Activated naive CD4-positive, alpha-beta T cell treated with anti-CD3 and anti-CD28 coated beads for 36 hours (primary cell): ENCODE measurements at places on chromosomes 6 and 20.

DNA sequence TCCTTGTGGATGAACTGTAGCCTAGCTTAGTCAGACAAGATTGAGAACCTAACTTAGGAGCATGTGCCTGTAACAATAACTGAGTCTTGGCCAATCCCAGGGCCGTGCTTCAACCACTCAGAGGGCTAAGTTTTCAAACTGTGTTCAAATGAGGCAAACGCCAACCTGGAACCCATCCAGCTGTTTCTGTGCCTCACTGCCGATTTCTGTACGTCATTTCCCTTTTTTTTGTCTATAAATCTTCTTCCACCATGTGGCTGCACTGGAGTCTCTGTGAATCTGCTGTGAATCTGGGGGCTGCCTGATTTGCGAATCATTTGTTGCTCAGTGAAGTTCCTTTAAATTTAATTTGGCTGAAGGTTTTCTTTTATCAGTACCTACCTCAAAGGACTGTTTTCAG lies 115.0 kb upstream of the CHD6 start:
- DNase-seq: no peak

DNA sequence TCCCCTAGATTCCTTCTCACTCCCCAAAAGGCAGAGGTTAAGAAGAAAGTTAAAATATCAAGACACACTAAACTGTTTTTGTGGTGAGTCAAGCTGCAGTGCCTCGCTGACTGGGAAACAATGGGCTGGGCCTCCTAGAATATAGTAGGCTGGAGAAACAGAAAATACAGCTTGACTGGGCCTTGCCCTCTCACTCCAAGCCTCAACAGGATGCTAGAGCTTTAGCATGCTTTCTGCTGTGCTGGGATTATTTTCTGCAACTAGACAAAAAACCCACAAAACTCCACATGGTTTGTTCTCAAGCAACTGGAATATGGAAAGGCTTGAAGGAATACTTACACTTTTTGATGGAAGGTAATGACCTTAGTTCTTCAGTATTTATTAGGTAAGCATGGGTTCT lies 27.9 kb downstream of the FOXO3 start:
- DNase-seq: peak; percentile 32

DNA sequence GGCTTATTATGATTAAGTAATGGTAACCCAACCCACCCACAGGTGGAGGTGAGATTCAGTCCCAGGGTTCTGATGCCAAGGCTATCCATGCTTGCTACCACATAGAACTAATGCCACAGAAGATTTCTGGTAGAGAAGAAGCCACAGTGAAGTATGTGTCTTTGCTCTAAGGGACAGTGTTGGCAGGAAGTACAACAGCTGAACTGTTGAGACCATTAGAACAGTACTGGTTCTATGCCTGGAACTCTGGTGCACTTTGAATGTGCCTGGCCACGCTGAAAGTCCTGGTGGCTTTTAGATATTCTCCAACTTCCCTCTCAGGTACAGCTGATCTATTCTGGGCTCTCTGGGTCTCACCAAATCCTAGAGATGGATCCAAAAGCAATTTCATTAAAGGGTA lies 7.8 kb downstream of the STX7 start:
- DNase-seq: no peak

GRCh38 chr6:19734061-19734460 lies 103.1 kb upstream of the ID4 start:
- DNase-seq: no peak

DNA sequence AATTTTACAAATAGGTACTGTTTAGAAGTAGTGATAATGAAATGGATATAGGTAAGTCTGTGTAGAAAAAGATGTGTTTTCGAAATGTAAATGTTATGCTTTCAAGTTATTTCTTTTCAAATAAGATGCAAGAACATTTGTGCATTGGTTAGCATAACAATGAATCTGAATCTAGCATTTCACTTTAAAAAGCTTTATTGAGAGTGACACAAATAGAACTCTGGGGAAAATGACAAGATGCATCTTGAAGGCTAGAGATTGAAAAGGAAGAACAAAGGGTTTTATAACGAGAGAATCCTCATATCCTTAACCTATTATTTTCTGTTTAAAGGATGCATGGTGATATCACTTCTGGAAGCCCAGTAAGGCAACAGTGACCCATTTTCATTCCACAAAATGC lies 639.9 kb upstream of the PTCHD4 start:
- no peak for DNase-seq

DNA sequence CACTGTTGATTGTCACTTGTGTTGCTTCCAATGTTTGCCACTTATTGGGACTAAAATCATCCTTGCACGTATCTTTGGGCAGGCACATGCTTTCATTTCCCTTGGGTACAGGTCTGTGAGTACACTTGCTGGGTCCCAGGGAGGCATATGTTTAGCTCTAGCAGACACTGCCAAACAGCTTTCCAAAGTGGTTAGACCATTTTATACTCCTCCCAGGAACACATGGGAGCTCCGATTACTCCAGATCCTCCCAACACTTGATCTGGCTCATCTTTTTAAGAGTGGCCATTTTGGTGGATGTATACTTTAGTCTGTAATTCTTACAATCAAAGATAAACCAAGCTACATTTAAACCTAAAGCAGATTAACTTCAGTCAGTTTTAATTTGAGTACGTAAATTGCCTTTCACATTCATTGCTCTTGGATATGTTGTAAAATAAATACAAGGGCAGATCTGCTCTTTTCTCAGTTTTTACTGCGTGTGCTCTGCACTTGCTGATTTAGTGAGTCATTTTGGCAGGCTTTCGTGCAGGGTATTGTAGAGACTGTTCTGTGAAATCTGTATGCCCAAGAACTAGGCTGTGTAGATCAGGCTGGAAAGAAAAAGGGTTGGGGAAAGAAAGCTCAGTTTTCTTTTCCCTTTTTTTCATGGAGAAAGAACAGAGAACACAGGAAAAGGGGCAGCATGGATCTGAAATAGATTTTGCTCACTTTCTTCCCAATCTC lies 19.5 kb downstream of the SLC22A1 start:
- no peak for DNase-seq

DNA sequence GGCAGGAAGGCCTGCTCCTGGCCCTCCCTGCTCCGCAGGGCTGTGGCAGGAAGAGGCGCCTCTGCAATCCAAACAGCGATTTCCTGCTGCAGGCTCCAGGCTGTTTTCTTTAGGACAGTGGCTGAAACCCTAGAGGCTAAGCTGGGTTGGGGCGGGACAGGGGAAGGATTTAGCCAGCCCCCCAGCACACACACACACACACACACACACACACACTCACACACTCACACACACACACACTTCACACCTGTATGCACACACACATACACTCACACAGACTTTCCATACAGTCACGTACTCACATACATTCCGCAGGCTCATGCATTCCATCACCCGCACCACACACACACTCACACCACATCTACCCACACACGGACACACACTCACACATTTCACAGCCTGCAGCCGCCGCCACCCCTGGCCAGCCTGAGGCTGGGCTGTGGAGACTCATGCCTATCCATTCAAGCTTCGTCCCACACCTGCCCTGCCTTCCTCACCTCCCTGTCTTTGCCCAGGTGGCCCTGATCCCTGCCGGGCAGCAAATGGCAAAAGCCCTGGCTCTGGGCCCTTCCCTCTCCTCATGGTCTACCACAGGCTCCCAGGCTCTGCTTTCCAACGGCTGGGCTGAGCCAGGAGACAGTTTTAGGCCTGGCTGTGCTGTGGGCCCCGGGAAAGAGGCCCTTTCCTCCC lies 17.9 kb downstream of the MDFI start:
- no peak for DNase-seq

DNA sequence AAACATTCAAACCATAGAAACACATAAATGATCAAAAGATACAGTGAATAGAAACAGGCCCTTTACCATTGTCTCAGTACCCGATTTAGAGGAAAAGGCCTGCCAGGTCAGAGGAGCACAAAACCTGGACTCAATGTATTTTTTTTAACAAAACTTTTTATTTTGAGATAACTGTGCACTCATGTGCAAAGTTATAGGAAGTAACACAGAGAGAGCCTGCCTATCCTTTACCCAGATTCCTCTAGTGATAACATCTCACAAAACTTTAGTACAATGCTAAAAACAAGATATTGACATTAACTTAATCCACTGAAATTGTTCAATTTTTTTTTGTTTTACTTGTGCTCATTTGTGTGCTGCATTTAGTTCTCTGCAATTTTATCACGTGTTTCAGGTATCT lies 36.8 kb upstream of the SAMD3 start:
- no peak for DNase-seq

DNA sequence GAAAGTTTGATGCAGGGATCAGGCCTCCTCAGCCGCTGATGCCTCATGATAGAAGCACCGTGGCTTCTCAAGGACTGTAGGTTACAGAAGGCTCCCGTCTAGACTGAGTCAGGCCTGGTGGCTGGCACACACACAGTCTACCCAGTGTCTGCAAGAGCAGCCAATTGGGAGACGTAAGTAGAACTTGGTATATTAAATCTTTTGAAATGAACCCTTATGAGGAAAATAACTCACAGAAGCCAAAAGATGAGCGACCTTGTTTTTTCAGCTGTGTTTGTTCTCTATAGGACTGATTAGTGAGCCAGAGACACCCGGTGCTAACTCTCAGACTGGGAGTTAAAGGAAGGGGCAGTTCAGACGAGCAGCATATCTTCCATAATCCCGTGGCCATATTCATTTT lies 5.9 kb upstream of the PDE10A start:
- no peak for DNase-seq

- DNase-seq: no peak
These were observed 27.4 kb downstream of the PMEPA1 start for GRCh38 chr20:57682184-57683101.

DNA sequence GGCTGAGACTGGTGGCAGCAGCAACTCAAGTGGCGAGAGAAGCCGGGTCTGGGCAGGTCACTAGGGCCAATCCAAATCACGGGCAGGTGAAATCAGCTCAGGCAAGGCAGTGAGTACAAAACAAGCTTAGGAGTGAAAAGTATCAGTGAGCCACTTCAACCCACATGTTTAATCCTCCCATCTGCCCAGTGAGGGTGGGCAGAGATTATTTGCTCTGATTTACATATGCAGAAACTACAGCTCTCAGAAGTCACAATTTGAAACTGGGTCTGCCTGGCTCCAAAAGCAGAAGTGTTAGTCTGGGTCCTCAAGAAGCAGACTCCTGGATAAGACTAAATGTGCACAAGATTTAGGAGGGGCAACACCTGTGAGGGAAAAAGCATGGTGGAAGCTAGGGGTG lies 173.7 kb upstream of the LRFN2 start:
- no peak for DNase-seq

GRCh38 chr6:7671076-7671475 lies 54.8 kb upstream of the BMP6 start:
- no peak for DNase-seq

DNA sequence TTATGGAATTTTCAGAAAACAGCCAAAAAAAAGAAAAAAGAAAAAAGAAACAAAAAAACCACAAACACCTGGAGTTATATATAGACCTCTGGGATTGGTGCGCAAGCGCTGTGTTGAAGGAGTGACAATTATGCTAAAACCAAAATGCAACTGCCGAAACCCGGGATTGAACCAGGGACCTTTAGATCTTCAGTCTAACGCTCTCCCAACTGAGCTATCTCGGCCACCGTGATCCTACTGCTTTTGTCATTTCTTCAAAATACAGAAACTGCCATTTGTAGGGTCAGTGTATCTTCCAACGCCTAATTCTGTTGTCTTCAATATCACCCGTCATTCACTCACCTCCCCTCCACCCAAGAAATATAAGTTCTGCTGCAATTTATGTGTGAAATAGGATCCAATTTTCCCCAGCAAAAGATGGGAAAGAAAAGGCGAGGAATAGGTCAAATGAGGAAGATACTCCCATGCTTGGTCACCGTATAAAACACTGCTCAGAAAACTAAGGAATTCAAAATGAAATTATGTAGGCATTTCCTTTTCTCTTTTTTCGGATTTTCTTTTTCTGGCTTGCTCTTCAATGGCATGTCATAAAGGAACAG lies 116.0 kb downstream of the TRIM27 start:
- peak; percentile 58 for DNase-seq

DNA sequence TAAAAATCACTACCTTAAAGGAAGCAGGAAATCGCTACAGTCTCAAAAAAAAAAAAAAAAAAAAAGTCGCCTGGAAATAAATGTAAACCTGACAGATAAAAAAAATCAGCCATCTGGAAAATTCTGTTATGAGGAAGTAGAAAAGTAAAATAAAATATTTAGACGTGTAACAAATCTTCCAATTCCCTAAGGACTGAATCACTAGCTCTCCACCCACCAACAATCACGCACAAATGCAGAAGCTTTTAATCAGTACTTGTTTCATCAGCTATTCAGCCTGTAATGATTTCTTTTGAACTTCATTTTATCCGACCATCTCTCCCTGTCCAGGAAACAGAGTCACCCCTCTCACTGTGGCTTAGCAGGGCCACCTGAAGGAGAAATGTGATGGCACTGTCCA lies 59.0 kb downstream of the SLC23A2 start:
- DNase-seq: no peak

DNA sequence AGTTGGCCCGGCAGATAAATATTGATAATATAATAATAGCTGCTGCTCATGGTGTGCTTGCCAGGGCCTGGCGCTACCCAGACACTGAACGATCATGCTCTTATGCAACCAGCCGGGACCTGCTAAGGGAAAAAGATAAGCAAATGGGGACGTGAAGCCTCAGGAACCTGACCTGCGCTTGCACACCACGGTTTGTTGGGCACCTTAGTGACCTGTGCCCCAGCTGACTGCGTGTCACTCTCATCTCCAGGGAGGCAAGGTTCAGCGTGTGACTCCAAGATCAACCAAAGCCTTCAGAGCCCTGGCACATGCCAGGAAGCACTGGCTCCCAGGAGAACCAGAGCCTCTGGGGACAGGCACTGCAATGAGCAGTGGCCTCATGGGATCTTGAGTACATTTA lies 111.1 kb downstream of the AGPAT4 start:
- no peak for DNase-seq

- peak; percentile 76 for DNase-seq
These were observed at the start of gene STMN3 for GRCh38 chr20:63653041-63653973. STMN3 (minus strand) TSS chr20:63653424; CDS start chr20:63653345, 79 bp downstream.

- DNase-seq: no peak
These were observed 32.6 kb upstream of the MDFI start for GRCh38 chr6:41605649-41606048.
